ENCODE measurements at places on chromosomes 11 and 22.
A peak's percentile ranks its signal among the peaks of the same experiment; 100 is the strongest.

- DNase-seq = no peak
Observed at GRCh38 chr11:42951266-42951665, 360.5 kb upstream of the API5 start.

DNA sequence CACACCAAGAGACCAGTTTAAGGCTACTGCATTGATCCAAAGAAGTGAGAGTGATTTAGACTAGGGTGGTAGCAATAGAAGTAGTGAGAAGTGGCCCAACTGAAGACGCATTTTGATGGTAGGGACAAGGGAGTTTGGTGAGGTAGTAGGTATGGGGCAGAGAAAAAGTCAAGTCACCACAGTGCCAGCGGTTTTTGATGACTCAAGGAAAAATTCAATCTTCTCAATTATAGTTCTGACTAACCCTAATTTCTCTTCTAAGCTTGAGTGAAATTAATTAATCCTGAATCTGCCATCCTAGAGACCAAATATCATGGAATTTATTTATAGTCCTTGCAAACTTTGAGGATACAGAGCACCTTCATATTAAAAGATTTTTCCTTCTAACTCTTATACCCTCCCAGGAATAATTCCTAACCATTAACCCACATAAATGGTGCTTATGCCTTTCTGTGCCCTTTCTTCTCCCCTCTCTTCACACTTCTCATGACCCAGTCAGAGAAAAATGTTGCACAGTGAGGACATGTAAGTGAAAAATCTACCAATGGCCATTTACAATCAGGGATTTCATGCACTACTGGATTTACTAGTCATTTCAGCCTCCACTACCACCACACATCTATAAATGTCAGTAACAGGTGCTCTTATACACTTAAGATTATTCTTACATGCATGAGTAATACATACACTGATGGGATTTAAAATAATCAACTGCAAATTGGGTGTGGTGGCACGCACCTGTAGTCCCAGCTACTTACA, 45.9 kb upstream of the ARHGAP32 start:
- DNase-seq = no peak

DNA sequence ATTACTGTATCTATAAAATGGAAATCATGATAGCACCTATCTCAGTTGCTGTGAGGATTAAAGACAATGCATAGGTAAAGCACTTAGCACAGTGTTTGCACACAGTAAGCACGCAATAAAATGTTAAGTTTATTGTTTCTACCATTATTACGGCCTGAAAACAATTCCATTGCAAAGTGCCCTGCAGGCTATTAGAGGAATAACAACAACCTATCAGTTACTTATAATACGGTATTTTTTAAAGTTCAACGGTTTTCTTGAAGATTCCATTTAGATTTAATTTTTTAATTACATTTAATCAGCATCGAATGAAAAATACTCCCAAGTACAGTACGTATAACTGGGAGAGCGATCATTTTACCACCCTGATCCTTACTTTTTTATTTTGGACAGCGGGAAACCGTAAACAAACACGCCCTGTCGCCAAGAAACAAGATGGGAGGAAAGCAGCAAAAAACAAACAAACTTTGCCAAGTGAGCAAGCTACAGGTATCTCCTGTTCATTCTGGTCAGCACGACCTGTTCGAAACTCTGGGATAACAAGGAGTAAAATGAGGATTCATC, 893 bp downstream of the SLC36A4 start:
- no peak for DNase-seq

- peak; percentile 55 for DNase-seq
Observed at GRCh38 chr11:57458410-57459163, 1.7 kb upstream of the RTN4RL2 start.

GRCh38 chr11:19088791-19089190, 28.2 kb upstream of the ZDHHC13 start:
- no peak for DNase-seq

DNA sequence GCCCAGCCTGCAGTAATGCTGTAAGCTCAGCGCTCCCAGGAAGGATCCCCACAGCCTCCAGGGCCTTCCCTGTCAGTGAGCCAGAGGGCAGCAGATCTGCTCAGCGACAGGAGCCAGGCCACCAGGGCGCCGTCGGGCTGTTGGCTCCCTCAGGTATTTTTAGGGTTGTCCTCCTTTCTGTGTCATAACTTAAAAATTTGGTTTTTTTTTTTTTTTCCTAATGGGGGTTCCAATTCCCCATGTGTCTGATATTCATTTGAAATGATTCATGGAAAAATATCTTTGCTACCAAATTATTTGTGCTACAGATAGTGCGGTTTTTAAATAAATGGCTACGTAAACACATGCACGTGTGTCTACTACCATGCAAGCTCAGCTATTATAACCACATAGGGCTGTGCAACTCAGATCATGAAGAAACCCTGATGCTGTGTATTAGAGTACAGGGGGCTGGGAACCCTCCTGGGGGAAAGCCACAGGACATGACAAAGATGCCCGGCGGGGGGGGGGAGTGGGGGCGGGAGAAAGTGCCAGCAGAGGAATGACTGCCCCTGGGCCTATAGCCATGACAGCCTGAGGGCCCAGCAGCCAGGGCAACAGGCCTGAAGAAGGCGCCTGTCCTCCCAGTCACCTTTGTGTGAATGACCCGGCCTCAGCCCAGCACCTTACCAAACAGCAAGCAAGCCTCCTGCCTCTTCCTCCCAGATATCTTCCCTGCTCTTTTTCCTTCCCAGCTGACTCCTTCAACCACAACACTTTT, 89.3 kb downstream of the NAT10 start:
- DNase-seq = no peak

DNA sequence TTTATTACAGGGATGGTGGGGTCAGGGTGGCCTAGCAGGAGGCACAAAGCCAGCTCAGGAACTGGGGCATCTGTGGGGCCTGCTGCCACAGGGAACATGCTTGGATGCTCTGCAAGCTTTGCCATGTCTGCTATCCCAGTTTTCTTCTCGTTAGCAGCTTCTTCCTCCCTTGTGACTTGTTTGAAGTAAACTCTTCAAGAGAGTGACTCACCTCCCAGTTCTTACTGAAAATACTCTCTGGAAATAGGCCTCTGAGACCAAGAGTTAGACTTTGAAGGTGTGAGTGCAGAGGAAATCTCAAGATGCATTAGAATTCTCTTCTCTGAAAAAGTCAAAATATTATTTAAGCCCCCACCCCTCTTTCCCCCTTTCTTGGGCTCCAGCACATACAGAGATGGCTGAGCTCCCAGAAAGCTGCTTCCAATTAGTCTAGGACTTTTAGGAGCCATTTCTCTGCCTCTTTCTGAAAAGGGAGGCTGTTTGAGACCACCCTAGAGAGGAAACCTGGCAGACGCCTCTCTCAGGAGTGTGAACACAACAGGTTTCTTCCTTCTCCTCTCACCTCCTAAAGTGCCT, 15.1 kb downstream of the CWC15 start:
- no peak for DNase-seq

- no peak for DNase-seq
Observed at GRCh38 chr11:28874706-28875105, 766.5 kb downstream of the METTL15 start.

DNA sequence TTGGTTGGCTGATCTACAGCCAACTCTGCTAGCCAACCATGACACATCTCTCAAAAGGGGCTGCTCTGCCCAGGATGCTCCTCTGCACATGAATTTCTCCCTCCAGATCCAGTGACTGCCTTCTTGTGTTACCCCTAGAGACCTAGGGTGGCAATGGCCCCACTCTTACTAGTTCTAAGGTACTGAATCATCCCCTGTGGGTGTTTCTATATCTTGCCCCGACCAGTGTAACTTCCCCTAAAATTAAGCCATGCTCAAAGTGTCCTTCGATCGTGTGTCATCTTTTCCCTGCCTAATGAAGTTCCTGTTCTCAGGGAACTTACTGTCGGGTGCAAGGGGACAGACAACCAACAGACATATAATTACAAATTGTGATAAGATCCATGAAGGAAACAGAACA, 113.3 kb downstream of the FAM76B start:
- no peak for DNase-seq

GRCh38 chr11:93504110-93505095, 38.8 kb downstream of the SMCO4 start:
- no peak for DNase-seq

- DNase-seq = no peak
Observed at GRCh38 chr11:62505440-62506091, 41.0 kb downstream of the AHNAK start.

DNA sequence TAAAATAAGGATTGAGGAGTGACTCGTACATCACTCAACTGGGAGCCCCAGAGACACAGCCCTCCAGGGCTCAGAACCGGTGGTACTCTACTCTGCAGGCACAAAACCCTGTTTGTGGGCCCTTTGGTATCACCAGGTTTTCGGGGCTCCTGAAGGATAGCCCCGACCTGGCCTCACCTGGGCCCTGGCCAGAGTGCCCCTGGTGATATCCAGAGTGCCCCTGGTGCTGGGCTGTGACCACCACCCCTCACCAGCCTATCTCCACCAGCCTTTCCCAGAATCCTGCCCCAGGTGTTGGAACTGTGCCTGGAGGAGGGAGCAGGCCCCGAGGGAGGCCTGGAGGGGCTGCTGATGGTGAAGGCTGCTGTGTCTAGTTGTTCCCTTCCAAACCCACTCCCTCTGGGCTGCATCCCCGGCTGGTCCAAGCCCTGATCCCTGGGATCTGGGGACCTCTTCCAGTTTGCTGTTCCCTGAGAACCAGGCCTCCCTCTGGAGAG, 2.2 kb upstream of the GGT5 start:
- no peak for DNase-seq

DNA sequence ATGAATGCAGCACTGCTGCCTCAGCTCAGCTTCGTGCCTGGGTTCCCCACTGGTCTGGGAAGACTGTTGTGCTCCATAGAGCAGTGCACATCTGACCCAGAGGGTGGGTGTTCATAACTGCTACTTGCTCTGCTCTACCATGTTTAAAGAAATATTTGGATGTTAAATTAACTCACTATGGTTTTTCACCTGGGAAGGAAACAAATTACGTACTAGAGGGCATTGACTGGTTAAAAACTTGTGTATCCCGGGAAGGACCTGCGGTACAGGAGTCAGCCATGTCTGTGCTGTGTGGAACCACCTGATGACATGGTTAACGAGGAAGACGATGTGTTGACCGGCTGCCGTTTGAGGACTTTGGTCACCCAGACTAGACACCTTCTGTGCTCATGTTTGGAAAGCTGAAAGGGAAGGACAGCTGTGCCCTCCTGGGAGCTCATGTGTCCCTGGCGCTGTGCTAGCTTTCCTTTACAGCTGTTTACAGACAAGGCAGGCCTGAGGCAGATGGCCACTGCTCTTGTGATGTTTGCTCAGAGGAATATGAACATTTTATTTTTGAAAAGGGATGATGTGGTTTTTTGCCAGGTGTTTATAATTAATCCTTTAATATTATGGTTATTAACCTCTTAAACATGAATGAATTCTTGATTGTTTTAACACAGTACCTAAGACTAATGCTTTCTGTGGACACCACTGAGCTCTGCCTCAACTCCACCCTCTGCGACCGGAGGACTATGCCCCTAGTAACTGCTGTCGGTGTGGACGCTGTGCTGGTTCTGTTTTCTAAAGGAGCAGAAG, 14.3 kb upstream of the AIFM3 start:
- no peak for DNase-seq

DNA sequence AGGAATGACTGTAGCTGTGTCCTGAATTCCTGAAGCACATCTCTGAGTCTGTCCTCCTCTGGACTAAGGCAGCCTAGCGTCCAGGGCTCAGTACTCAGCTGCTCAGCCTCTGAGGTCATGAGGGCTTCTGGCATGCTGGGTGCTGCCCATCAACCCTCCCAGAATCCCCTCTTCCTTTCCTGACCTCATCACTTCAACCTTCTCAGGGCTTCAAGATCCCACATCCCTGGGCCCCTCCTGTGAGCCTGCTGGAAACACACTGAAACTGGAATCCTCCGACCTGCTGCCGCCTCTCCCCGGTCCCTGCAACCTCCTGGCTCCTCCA, 803 bp downstream of the KRTAP5-8 start:
- DNase-seq = no peak

GRCh38 chr22:39429916-39430575, 26.8 kb upstream of the MGAT3 start:
- no peak for DNase-seq

DNA sequence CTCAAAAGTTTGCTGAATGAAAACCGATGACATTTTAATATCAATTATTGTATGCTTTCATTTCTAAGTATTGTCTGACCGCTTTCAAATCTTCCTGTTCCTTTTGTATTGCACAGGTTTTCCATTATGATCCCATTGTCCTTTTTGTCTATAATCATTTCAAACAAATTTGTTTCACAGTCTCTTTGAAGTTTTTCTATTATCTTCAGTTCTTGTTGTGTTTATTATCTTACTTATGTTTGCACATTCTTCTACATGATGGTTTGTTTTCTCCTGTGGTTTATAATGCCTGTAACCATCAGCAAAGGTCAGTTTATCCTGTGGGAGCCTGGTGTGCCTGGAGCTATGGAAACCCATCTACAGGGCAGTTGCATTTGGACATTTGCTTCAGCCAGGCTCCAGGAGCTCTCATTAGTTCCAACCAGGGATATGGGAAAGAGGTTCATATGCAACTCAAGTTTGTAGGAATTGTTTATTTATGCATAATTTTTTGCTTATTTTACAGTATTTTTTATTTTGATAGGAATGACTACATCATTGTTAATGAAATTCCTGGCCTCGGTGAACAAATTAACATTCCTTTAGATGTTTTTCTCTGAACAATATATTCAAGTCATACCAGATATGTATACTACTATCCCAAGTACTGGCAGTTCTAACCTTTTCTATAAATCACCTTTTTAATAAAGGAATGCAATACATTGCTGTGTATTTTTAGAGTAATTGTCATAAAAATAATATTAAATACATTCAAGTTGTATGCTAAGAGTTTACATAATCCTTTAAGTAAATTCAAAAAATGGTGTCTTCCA, 179.2 kb downstream of the SBF2 start:
- DNase-seq = no peak

- DNase-seq = no peak
Observed at GRCh38 chr22:23844739-23845202, 6.0 kb upstream of the DERL3 start.

GRCh38 chr11:114317787-114318137, 21.6 kb downstream of the NNMT start:
- DNase-seq = no peak

- DNase-seq = no peak
Observed at GRCh38 chr11:119584193-119585042, 144.6 kb downstream of the NECTIN1 start.

DNA sequence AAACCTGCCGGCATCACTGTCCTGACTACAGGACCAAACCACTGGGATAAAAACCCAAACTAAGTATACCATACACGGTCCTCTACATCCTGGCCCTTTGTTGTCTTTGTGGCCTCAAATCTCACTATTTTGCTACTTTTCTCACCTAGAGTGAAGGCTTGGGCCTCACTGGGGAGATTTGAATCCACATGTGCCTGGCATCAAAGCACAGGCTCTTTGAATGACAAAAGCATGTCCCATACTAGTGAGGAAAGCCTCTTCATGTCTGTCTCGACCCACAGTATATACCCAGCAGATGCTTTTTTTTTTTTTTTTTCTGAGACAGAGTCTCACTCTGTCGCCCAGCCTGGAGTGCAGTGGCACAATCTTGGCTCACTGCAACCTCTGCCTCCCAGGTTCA, 72.5 kb upstream of the DRD2 start:
- no peak for DNase-seq

- DNase-seq = no peak
Observed at GRCh38 chr22:29914991-29915533, 32.1 kb downstream of the MTMR3 start.

All from stimulated activated effector memory CD8-positive, alpha-beta T cell treated with anti-CD3 and anti-CD28 coated beads, Interleukin-12 subunit alpha, Interleukin-12 subunit beta, amount 100 ng/mL, for 72 hours (primary cell).